Stimulated activated CD4-positive, alpha-beta T cell treated with anti-CD3 and anti-CD28 coated beads, Interleukin-15, amount 100 ng/mL, for 1 hour (primary cell): ENCODE measurements at places on chromosomes 2 and 18.

- DNase-seq, result no peak
Observed at GRCh38 chr18:13211534-13211933, 7.0 kb upstream of the LDLRAD4 start.

- DNase-seq, result no peak
Observed at GRCh38 chr2:173963323-173963816, 1.8 kb downstream of the SP3 start.

DNA sequence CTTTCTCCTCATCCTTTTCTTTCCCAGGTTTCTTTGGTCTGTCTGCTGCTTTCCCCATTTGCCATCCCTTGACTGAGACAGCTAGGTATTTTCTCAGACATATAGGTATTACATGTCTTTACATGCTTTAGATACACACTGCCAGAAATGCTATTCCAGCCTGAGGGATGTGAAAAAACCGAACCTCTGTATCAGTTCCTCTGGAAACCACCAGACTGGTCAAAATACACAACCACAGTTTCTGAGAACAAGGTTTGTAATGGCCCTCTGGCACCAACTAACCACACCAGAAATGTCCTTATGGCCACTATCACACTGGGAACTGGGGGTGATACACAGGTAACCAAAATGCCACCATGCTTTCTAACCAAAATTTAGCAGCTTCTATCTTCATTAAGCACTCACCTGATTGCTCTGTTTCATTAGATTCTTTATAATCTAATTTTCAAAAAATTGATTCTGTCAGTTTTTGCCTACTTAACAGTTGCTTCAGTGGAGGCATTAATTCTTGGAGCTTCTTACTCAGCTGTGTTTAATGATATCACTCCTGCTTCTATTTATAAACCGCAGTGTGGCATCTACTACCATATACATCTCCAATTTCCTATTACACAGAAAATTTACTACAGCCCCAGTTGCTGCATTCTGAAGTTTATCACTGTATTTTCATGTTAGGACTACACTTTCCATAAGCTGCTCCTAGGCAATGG, 243.5 kb downstream of the WDPCP start:
- DNase-seq, result no peak

DNA sequence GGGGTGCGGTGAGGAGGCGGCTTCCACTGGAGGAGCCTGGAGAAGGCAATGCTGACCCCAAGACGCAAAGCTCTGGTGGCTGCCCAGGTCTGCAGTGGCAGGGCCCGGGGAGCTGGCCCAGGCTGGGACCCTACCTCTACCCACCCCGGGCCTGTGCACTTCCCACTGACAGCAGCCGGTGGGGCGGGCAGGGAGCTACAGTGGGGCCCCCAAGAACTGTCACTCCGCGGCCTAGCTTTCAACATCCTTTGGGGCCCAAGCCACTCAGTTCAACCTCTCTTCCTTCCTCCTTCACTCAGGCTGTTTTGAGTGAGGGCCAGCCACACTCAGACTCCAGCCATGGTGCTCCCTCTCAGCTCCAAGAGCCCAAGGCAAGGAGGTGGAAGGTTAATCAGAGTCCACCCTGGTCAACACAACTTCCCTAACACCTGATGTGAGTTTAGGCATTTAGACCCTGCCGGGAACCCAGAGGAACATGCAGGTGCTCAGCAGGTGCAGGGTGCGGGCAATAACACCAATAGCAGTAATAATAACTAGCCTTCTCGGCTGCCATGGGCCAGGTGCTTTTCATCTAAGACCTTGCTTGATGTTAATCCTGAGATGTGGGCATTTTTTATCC, 93.6 kb downstream of the ZFP36L2 start:
- no peak for DNase-seq

DNA sequence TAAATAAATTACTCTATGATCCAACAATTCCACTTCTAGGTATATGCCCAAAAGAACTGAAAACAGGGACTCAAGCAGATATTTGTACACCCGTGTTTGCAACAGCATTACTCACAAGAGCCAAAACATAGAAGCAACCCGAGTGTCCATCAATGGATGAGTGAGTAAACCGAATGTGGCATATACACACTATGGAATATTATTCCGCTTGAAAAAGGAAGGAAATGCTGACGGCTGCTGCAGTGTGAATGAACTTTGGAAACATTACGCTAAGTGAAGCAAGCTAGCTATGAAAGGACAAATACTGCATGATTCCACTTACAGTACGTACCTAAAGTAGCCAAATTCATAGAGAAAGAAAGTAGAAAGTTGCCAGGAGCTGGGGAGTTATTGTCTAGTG, 32.2 kb downstream of the MREG start:
- DNase-seq, result no peak

GRCh38 chr2:179036353-179036905, 13.5 kb downstream of the CCDC141 start:
- DNase-seq, result no peak

DNA sequence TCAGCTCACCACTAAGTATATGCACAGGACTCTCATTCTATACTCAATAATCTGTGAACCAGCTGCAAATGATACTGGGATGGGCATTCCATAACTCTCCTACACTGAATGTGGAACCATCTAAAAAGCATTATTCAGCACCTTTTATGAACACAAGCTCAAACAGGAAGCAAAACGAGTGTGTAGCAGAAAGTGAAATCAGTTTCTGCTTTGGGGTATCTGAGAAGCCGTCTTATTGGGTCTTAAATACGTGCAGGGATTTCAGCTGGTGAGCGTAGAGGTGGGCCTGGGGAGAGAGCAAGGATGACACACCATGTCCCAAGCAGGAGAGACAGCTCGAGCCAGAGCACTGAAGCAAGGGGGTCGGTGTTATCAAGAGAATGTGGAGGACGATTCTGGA, 120.0 kb upstream of the TTN start:
- no peak for DNase-seq

- no peak for DNase-seq
Observed at GRCh38 chr2:15616429-15616828, 24.8 kb downstream of the DDX1 start.

DNA sequence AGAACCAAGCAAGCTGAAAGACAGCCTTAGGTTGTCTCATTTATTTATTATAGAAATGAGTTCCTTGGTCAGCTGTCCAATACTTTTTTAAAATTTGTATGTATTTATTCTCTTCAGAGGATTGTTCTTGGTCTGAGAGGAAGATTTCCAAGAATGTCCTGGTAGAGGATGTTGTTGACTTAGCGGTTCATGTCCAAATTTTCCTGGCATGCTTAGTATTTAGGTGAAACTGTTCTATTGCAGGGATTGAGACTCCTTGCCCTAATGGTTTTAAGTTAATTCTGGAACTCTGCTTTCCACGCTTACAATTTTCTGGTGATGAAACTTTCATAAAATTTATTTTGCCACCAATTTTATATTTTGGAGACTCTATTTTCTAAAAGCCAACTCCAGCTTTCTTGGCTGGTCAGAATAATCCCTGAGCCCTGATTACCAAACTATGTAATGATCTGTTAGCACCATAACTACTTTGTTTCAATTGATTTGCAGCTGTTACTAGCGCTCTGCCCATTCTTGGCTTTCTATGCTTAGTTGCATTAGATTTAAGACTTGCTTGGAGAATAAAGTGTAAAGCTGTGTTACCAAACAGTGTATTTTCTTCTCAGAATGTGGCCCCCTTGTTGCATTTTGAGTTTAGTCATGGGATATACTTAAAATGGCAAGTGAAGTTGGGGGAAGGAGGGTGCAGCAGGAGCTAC, 1868.8 kb upstream of the CELF4 start:
- no peak for DNase-seq

- no peak for DNase-seq
Observed at GRCh38 chr2:138632066-138632620, 130.6 kb downstream of the SPOPL start.
